ENCODE measurements at places on chromosomes 16 and 17.
A peak's percentile ranks its signal among the peaks of the same experiment; 100 is the strongest.

GRCh38 chr16:6689643-6690042 lies 643.0 kb upstream of the RBFOX1 start:
- DNase-seq = no peak

- no peak for DNase-seq
Observed at GRCh38 chr17:79549141-79549915, 61.5 kb downstream of the RBFOX3 start.

DNA sequence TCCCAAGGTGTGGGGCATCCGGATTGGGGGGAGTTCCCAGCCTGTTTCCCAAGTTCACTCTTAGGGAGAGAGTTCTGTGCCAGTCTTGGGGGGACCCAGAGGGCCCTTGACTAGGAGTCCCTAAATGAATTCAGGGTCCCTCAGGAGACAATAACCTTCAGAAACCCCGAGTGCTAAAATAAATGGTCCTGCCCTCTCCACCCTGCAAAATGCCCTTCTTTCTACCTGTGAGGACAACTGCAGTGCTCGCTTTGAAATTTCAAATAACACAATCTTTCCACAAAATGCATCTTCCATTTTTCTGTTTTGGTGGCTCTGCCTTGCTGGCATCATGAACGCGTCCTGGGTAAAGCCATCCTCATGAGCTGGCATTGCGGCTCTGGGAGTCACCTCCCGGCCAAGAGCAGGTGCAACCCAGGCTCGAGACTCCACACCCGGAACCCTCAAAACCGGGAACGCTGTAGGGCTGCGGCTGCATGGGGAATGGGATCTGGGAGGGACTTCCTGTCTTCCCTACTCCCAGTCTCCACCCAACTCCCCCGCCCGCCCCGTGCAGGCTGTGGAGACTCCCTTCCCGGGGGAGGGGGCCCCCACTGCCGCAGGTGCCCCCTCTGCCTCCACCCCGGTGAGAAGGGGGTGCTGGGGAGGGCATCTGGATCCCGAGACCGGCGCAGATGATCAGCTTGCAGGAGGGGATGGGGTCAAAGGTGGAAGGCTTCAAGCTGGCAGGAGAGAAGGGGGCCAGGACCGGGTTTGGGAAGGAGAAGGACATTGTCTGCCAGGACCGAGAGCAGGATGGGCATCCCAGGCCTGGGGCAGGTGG lies at the start of gene ZNF205:
TSS of gene ZNF205 (plus strand) at position 529 of the 823 bp plus-strand sequence. CDS start 845 bp downstream, outside the sequence.
- DNase-seq = no peak

DNA sequence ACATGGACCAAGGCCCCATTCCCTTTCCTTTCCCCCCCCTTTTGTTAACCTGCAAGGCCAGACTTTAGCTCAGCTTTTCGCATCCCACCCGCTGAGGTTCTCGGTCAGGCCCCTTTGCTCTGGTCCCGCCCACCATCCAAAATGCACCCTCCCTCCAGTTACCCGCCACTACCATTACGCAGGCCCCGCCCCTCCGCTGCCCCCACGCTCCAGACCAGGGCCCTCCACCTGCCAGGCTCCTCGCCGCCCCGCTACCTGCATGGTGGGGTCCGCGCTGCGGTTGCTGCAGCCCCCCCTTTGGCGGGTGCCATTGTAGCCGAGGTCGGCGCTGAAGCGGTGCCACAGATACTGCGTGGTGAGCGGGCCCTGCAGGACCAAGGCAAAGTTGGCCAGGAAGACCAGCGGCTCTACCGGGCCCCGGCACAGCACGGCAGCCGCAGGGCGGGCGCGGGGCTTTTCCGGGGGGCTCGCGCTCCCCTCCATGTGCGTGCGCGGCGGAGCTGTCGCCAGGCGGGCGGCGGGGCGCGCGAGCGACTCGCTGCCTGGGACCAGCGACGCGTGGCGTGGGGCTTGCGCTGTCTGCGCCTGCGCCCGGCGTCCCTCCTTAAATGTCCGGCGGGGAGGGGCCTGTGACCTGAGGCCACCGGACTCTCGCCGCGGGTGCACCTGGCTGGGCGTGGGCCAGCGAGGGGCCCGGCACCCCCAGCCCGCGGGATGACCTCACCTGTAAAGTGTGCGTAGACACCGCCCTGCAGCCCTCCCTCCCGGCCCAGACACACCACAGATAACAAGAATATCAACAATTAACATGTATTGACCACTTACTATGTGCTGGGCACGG lies at the start of gene SLC46A1:
TSS of gene SLC46A1 (minus strand) at position 581 of the 841 bp plus-strand sequence. CDS start at position 483, 98 bp downstream.
- no peak for DNase-seq

GRCh38 chr16:19436540-19436939 lies 18.9 kb downstream of the TMC5 start:
- DNase-seq = no peak

DNA sequence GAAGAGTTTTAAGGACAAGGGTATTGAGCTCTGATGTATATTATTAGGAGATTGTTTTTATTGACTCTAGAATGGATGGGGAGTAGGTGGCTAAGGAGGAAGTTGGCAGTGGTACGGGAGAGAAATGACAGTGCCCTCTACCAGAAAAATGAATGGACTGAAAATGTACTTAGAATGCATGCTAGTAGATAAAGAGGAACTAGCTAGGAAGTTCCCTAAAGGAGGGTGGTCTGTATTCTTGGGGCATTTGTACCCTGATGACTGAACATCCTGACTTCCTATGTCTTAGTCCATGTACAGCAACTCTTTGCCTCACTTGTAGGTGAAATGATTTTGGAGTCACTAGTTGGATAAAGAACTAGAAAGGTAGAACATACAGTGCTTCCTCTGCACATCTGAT lies 581.5 kb upstream of the RBFOX1 start:
- DNase-seq = no peak

- peak; percentile 35 for DNase-seq
Observed at GRCh38 chr16:82011199-82011641, at the start of gene SDR42E1. SDR42E1 (minus strand) TSS chr16:82011470; CDS start chr16:82000858, 10,612 bp downstream.

DNA sequence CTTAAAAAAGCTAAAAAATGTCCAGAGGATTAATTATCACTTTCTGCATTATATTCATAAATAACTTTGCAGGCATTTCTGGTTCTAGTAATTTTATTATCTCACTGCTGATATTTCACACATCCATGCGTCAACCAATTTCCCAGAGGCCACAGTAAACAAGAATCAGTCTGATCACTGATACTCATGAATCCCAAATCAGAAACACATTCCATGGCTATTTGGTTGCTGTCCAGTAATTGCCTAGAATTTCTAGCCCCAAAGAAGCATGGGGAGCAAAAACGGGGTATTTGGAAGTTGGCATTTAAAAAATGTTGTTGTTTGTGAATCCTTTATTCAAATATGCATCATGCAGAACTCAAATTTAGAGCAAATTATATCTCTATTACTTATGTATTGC lies 244.8 kb downstream of the CDH8 start:
- no peak for DNase-seq

GRCh38 chr17:29591737-29592608 lies 959 bp upstream of the ANKRD13B start:
- peak; percentile 51 for DNase-seq

DNA sequence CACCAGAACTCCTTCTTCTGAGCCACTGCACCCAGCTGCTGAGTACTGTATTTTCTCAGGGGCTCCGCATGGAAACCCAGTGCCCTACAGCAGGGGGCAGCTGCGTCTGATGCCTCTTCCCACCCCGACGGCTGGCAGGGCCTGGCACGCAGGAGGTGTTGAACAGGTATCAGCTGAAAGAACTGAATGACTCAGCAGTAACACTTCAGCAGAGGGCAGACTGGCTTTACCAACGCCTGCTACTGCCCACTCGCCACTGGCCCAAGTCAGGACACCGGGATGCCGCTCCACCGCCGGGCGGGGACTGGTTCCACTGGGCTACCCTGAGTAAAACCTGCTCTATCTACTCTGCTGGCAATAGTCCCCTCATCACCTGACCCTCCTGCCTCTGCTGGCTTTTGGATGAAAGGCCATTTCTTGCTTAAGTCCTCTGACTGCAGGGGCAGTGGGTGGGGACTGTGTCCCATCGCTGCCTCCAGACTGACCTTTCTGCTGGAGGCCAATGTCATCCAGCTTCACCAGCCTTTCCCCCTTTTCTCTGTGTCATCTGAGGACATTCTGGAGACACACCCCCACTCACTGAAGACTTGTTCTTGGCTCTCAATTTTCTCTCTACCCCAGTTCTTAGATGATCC lies 100.4 kb upstream of the FA2H start:
- DNase-seq = no peak

GRCh38 chr16:11742093-11742535 lies 543 bp downstream of the TXNDC11 start:
- peak; percentile 4 for DNase-seq

- no peak for DNase-seq
Observed at GRCh38 chr17:65588181-65588808, 26.8 kb upstream of the AXIN2 start.

- DNase-seq = peak; percentile 60
Observed at GRCh38 chr17:39200070-39200879, at the start of gene RPL19. RPL19 (plus strand) TSS chr17:39200283; CDS start chr17:39200345, 62 bp downstream.

DNA sequence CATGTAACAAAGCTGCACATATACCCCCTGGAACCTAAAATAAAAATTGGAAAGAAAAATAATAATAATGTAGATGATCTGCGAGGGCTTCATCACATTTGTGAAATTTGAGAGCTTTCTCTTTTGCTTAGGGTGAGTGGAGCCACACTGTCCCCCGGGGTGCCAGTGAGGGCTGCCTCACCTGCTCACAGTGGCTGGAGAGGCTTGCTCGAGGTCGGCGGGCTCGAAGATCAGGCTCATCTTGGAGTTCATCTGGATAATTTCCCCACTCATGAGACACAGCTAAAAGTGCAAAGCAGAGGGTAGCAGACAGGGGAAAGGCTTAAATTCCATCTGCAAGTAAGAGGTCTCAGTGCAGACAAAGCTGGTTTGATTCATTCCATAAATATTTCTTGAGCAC lies 123.8 kb downstream of the DNAH3 start:
- no peak for DNase-seq

DNA sequence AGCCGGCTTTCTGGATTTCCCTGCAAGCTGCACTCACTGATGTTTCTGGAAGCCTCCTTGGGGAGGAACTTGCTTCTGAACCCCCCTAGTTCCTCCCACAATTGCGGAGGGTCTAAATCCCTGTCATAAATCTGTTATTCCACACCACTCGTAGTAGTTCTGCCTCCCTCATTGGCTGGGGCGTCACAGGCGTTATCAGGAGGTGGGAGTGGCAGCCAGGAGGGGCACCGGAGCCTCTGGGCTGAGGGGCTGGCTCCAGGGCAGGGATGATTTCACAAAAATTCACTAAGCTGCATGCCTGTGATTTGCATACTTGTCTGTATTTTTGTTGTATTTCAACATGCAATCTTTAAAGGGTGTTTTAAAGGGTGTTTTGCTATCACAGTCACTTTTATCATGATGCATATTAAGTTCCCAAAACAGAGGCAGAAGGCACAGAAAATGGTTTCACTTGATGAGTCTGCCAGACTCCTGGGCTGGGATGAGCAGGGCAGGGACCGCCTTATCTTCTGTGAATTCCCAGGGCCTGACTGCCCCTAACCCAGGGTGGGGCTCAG lies 176.2 kb upstream of the FOXF1 start:
- no peak for DNase-seq

GRCh38 chr17:79423811-79424465 lies 186.9 kb downstream of the RBFOX3 start:
- no peak for DNase-seq

- DNase-seq = no peak
Observed at GRCh38 chr17:50026046-50026675, 29.7 kb upstream of the ITGA3 start.

DNA sequence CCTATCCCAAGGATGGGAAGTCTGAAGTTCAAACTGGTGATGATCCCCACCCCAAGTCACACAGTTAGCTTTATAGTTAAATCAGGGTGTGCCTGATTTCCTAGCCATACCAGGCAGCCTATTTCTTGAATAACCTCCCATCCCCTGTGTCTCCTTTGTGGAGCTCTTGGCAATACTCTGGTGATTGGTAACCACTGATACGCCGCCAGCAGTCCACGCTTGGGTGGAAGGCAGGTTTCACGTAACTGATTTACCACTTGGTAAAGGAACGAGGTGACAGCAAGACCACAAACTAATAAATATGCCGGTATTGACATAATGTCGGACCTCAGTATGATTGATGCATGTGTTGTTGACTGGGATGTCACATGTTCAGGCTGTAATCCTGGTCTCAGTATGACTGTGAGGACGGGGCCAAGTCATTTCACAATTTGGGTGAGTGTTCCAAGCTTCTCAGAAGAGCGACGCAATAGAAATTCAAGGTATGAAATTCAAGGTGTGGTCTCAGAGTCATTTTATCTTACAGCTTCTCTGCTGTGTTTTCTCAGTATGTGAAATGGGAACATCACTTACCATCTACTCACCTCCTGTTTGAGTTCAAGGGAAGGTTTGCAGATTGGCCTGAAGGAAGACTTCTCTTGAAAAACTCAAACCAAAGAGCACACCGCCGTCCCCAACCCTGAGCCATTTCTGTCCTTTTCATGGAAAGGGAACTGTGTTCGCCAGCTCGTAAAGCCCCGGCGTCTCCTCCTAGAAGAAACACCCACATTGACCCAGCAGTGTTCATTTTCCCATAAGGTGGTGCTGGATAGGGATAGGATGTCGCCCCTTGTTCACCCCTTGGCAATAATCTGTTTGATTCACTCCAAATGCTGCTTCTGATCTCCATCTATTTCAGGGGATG lies 678.9 kb downstream of the WWOX start:
- no peak for DNase-seq

DNA sequence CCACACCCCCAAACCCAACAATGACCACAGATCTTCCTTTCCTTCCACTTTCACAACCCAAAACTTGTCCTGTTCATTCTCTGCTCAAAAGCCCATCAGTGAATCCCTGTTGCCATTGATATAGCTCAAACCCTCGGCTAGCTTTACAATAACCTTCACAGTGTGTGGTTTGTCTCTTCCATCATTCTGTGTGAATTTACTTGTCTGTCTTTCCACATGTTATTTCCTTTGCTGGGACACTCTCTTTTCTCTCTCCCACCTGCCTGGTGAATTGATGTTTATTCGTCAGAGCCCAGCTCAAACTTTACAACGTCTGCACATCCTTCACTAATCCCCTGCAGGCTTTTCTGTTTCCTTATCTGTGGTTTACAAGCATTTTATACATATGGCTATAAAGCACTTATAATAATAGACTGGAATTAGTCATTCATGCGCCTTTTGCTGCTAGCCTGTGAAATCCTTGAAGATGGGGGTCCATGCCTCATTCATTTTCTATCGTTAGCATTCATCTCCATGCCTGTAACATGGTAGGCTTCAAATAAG lies 114.4 kb downstream of the CDH13 start:
- no peak for DNase-seq

DNA sequence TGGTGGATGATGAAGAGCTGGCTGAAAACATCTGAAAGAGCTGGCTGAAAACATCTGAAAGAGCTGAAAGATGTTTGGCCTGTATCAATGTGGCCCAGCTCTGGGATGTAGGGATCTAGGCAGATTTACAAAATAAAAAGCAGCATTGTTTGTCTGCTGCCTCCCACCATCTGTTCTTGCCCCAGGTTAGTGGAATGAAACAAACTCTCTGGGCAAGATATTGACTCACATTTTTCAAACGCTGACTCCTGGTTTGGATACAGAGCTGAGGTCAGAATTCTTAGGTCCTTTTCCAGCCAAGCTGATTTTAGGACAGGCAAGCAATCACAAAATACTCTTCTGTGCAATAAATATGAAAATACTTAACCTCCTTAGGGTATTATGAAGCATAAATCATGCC lies 139.0 kb downstream of the STX8 start:
- no peak for DNase-seq

GRCh38 chr17:64455993-64456885 lies 7.3 kb downstream of the MILR1 start:
- no peak for DNase-seq

GRCh38 chr17:44137891-44138709 lies 3.6 kb upstream of the HROB start:
- no peak for DNase-seq

Measured in stimulated activated CD8-positive, alpha-beta memory T cell treated with anti-CD3 and anti-CD28 coated beads, Interleukin-4, amount 100 ng/mL, for 1 hour (primary cell).